ENCODE measurements at places on chromosomes 5 and 9. TPM values are rescaled to one million over a fixed set of nuclear protein-coding genes. Genes with fewer than 3 reads are reported as not detected.

The CTSV gene
- 0.89 TPM for total RNA-seq

The IL9 gene
- not detected for total RNA-seq

The PTPN3 gene
- total RNA-seq, result 1.6 TPM

The TERT gene
- total RNA-seq, result not detected

The ACOT12 gene
- total RNA-seq, result 0.84 TPM

The FBXO38 gene
- 21.1 TPM for total RNA-seq

The WNT8A gene
- not detected for total RNA-seq

The CYLC2 gene
- total RNA-seq, result not detected

The UGT3A1 gene
- total RNA-seq, result not detected

The SHOC1 gene
- total RNA-seq, result under 0.01 TPM
